NCI-H82 (cell line): ENCODE measurements at places on chromosomes 7 and 10.

- DNase-seq, result no peak
Observed at GRCh38 chr10:122911889-122912484, 1.6 kb downstream of the FAM24A start.

GRCh38 chr7:82375129-82375528 is 68.4 kb downstream of the CACNA2D1 start:
- peak; percentile 46 for DNase-seq

DNA sequence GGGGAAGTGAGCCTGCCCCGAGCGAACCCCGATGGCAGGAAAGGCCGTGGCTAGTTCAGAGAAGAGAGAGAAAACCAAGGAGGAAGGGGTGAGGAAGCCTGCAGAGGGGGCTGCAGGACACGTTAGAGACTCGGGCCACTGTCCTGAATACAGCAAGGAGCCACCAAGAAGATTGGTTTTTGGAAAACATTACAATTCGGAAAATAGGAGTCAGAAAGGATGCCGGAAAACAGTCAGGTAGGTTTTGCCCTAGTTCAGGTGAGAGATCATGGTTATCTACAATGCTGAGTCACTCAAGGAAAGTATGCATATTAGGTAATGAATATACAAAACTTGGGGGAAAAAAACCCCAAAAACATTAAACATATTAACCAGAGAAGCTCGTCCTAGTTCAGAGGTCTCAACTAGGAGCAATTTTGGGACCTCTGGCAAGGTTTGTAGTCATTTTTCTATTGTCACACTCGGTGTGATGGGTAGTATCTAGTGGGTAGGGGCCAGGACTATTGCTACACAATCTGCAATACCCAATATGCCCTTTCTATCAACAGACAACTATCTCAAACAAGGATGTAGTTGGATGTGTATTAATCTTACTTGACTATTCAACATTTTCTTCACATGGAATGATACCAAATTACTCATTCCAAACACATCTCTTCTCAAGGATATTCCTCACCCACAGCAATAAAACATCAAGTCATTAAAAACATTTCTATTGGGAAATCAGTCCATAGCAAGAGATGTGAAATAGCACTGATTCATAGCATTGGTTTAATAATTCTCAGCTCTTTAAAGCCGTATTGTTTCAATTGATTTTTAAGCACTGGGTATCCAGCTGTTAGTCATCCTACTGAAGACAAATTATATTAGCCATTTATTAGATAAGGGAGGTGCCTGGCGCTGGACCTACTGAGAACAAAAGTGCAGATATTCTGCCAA is 74.4 kb upstream of the RSU1 start:
- DNase-seq, result peak; percentile 12

DNA sequence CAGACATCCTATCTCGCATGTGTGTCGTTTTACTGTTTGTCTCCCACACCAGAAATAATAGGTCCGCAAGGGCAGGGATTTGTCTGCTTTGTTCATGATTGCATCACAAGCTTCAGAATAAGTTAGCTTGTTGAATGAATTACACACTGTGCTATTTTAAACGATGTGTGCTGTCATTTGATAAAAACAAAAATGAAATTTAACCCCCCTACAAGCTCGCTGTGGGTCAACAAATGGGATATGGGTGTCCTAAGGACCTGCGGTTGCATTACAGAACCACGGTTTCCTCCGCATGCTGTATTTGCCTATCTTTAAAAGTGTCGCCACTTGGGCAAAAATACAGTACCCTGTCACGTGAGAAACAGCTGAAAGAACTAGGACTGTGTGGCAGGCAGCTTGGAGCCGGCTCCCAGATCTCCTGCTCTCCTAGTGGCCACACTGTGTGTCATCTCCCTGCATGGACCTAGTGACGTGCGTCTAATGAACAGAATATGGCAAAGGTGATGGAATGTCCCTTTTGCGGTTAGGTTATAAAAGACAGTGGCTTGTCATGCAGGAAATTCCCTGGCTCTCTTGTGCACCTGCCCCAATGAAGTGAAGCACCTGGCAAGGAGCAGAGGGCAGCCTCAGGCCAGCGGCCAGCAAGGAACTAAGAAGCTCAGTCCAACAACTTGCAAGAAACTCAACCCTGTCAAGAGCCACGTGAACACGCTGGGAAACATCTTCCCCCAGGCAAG is 32.9 kb upstream of the CRYGN start:
- DNase-seq, result no peak

GRCh38 chr7:794671-795329 is 37.5 kb upstream of the SUN1 start:
- DNase-seq, result no peak

DNA sequence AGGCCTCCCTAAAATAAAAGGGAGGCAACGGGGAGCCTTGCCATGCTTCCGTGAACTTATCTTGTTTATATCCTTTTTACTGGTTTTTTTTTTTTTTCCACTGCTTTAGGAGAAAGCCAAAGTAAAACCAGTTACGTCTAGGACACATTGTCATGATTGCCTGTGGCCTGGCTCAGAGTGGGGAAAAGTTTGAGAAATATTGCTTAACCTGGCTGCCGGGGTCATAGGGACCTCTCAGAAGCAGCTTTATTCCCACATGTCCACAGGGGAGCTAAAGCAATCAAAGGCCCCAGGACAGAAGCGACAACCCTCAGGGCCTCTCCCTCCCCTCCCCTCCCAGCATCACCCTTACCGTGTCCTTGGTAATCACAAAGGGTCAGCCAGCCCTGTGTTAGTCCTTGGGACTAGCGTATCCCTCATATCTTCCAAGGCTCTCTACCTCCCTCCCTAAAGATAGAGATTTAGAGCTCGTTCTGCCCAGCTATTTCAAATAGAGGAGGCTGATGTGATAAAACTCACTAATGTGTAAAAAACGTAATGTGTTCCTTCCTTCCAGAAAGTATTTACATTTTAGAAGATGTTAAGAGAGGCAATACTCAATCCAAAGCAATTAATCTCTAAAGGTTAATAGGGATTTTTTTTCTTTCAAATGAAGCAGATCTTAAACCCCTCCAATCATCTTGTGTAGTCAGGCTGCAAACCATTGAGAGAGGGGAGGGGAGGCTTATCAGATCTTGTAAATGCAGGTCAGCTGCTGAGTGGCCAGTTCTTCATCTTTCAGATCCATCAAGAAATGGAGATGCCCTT is 64.8 kb upstream of the PRKAR2B start:
- no peak for DNase-seq

GRCh38 chr7:118863966-118864365 is 639.5 kb downstream of the ANKRD7 start:
- DNase-seq, result peak; percentile 79

GRCh38 chr7:66961096-66961495 is 34.3 kb downstream of the SBDS start:
- no peak for DNase-seq

DNA sequence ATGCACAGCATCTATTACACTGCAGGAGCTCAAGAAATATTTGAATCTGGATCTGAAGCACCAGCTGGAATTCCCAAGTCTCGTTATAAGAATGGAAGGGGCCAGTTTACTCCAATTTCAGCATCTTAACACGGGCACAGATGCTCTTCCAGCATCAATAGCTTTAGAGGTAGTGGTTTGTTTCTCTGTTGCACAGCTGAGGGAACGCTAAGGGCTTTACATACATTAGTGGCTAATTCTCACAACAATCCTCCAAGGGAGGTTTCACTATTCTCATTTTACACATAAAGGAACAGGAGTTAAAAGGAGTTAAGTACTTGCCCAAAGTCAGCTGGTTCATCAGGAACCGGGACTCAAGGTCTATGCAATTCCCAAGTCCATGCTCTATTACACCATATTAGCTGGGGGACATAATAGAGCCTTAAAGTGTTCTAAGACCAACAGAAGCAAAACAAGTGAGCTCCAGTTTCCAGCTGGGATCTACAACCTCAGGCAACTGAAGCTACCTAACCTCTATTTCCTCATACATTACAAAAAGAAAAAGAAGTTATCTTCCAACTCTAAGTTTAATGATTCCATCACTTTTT is 9.9 kb downstream of the XPNPEP1 start:
- DNase-seq, result peak; percentile 45

GRCh38 chr7:50562136-50562535 is 3.1 kb downstream of the DDC start:
- DNase-seq, result peak; percentile 94

GRCh38 chr7:27526611-27527347 is 135.9 kb downstream of the HIBADH start:
- DNase-seq, result peak; percentile 40

DNA sequence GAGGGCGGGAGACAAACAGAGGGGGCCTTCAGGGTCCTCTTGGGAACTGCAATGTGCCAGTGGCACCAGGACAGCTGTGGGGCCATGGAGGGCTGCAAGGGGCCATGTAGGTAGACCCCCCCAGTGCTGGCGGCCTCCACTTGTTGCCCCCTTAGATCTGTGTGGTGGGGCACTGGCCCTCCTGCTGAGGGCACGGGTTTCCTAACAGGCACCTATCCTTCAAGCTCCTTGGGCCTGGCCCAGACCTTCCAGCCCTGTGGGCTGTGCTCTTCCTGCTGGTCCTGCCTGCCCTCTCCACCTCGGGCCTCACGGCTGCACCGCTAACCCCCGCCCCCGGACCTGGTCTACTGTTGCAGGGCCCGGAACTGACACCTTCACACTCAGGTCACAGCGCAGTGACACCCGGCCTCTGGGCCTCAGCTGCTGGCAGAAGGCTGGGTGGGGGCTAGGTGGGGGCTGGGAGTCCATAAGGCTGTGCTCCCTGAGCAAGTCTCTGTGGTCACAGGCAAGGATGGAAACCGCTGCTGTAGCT is 12.6 kb downstream of the RASGEF1A start:
- DNase-seq, result no peak

DNA sequence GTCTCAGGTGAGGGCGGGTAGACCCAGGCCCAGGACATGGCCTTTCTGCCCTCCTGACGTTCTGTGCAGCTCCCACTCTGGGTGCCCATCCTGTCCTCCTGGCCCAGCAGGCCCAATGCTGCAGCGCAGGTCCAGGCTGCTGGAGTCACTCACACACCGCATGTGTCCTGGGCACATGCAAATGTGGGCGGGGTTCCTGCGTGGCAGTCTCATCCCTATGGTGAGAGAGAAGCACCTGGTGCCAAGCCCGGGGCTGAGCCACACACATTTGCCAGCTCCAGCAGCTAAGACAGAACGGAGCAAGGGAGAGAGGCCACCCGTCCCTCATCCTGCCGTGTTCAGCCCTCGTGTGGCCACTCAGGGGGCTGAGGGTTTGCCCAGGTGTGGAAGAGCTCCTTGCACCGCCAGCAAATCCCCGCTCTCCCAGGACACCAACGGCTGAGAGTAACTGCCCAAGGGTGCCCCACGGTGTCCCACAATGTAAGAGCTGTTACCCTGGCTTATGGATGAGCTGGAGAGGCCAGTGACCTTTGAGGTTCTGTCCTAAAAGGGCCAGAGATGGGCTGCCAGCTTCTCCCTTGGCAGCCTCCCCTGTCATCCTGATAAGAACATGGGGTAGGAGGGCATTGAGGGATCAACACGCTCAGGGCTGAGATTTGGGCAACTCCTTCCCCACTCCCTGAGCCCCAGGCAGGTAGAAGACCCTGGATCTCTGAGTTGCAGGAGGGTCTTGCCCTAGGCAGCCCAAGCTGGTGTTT is 4.4 kb downstream of the FUOM start:
- DNase-seq, result no peak

DNA sequence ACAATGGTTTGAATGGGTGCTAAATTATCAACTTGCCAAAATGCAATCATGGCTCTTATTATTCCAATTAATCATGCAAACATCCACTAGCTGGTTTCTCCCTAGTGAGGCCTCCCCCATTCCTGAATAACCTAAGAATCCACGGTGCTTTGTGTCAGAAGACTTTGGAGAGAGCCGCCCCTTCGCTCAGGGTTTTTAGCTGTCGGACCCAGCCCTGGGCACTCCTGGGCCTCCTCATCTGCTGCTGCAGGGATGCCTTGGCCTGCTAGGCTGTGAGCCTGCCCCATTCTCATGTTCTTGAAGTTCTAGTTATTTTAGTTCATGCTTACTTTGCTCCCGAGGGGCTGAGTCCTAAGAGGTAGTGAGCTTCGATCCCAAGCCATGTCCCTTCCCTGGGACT is 34.1 kb upstream of the SFRP5 start:
- DNase-seq, result no peak
